ENCODE measurements at places on chromosomes 7 and 10.
A peak's percentile ranks its signal among the peaks of the same experiment; 100 is the strongest.

DNA sequence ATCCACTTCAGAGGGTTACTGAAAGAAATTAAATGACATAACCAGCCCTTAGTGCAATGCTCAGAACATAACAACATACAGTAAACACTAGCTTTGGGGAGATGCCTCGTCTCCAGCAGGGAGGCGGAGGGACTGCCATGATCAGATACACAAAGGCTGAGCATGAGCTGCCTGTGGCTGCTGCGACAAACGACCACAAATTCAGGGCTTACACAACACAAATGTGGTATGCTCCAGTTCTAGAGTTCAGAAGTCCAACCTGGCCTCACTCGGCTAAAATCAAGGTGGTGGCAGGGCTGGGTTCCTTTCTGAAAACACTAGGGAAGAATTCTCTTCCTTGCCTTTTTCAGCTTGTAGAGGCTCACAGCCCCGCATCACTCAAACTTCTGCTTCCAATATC, 128.2 kb upstream of the ADAM12 start:
- DNase-seq = no peak

DNA sequence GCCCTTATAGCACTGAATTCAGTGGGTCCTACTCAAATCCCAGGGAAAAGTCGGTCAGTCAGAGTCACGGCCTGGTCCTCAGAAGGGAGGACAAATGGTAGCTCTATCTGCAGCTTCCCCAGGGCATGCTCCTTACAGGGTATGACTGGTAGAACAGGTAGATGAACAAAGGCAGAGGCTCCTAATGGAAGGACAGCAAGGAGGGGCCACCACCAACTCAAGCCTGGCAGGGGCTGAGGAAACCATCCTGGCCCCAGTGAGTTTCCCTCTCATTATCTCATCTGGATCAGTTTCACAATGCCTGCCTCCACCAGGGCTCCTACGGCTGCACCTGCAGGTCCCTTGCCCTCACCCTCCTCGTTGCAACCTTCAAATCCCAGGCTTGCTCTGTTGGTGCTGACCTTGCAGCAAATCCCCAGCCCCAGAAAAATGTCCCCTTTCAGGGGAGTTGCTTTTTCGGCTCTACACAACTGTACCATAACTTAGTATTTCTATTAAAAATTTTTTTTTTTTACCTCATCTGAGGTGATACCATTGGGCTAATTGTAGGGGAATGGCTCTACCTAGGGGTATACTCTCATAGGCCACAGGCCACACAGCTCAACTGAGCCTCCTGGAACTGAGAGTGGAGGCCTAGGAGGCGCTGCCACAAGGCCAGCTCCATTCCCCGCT, 2.4 kb upstream of the MYO1G start:
- no peak for DNase-seq

- no peak for DNase-seq
These were observed 8.1 kb downstream of the AOC1 start for GRCh38 chr7:150860291-150860977.

DNA sequence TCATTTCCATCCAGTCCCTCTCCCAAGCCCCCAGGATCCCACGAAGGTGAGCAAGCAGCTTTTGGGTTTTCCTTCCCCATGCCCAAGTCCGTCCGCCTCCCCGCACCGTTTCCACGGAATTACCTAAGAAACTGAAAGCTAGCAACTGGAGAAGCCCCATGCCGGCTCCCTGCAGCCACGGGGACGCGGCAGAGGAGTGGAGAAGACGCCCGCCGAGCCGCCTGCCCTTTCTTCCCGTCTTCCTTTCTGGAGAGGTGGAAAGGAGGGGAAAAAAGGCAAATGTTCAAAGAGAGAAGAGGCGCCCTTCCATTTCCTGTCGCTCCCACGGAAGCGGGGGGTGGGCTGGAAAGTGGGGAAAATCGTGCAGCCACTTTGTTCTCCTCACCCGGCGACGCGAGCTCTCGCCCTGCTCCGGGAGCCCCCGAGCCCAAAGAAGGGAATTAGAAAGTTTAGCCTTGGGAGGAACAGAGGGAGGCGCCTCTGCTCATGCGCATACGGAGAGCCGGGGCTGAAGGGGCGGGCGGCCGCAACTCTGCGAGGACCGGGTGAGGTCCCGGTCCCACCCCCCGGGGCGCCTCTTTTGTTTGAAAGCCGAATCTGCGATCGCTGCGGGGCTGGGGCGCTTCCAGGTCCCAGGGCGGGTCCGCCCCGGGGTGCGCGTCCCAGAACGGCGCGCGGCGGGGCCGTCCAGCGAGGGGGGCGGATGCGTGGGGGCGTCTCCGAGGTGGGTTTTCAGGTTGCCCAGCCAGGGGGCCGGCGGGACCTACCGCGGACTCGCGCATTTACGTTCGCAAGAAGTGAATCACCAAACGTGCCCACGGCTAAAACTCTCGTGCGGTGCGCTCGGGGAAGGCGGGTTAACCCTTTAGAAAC, at the start of gene LAMB1:
TSS of gene LAMB1 (minus strand) at position 436 of the 873 bp plus-strand sequence. CDS start at position 160, 276 bp downstream.
- peak; percentile 72 for DNase-seq

DNA sequence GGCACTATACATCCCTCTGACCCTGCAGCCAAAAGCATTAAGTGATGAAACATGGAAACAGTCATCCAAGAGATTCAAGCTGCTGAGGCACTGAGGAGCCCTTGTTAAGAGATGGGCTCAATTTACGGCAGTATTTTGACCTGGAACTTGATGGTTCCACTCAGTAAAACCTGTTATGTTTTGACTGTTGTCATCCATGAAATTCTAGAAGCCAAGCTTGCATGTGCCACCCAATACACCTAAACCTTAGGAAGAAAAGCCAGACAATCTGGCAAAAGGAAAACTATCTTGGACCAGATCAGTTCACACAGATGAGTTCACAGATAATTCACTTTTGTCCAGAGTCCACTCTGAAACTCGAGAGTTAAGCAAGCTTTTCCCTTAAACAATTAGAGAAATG, 53.2 kb downstream of the ICA1 start:
- no peak for DNase-seq

DNA sequence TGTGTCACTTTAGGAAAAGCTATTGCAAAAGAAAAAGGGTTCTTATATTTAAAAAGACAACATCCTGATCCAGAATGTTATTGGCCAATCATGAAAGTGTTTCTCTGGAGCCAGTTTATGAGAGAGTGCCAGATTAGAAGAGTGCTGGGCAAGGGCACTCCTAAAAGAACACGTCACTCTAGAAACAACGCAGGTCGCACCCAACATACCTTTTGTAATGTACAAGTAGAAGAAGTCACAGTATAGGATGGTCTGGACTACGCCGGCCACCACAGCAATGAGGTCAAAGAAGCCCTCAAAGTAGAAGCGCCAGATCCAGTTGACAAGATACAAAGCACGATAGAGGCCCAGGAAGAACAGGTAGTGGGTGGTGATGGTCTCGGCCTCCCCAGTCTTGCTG, 18.1 kb upstream of the DAGLB start:
- no peak for DNase-seq

GRCh38 chr7:101173752-101174244, 6.3 kb downstream of the NAT16 start:
- no peak for DNase-seq
